ENCODE measurements at places on chromosomes 7 and 10.
A peak's percentile ranks its signal among the peaks of the same experiment; 100 is the strongest.

- no peak for DNase-seq
Measured at GRCh38 chr10:10854725-10855124, 162.9 kb upstream of the CELF2 start.

GRCh38 chr10:26446258-26446657 lies 8.1 kb downstream of the APBB1IP start:
- DNase-seq: no peak

GRCh38 chr10:119872610-119872859 lies at the start of gene MCMBP:
TSS of gene MCMBP (minus strand) at chr10:119872843. CDS start at chr10:119872584, 259 bp downstream.
- DNase-seq: no peak

- peak; percentile 68 for DNase-seq
Measured at GRCh38 chr7:70457883-70458680, 673.9 kb upstream of the GALNT17 start.

- no peak for DNase-seq
Measured at GRCh38 chr7:23863209-23863787, 153.3 kb downstream of the STK31 start.

Data from thyroid gland (tissue), 4 donors.